Skin of body (tissue), 3 donors: ENCODE measurements at places on chromosomes 2 and 18. TPM values are rescaled to one million over a fixed set of nuclear protein-coding genes. Genes with fewer than 3 reads are reported as not detected.

IL1RN gene
- total RNA-seq = 20.7 TPM

UNC80 gene
- 0.79 TPM for total RNA-seq

IGFBP2 gene
- 80.0 TPM for total RNA-seq

LIMS2 gene
- total RNA-seq = 3.8 TPM

HOXD10 gene
- total RNA-seq = 1.8 TPM

NYAP2 gene
- 0.30 TPM for total RNA-seq

STON1 gene
- 15.7 TPM for total RNA-seq

KHK gene
- total RNA-seq = 1.7 TPM

LRRTM1 gene
- total RNA-seq = 0.10 TPM

RFX8 gene
- 1.2 TPM for total RNA-seq

CHRNG gene
- 1.6 TPM for total RNA-seq

COLEC11 gene
- not detected for total RNA-seq

DNAH6 gene
- 0.30 TPM for total RNA-seq

CPS1 gene
- total RNA-seq = 4.7 TPM

CCDC121 gene
- 6.3 TPM for total RNA-seq

ABCG5 gene
- total RNA-seq = not detected

GPR45 gene
- not detected for total RNA-seq

CNNM3 gene
- total RNA-seq = 6.3 TPM

PTPRM gene
- 46.3 TPM for total RNA-seq

STAT4 gene
- total RNA-seq = 4.3 TPM

BOLL gene
- total RNA-seq = 0.10 TPM

ABCG8 gene
- under 0.01 TPM for total RNA-seq

FAM237A gene
- total RNA-seq = not detected

SCTR gene
- not detected for total RNA-seq

SFT2D3 gene
- total RNA-seq = 5.6 TPM

CDKL4 gene
- total RNA-seq = 2.3 TPM

MEP1B gene
- not detected for total RNA-seq

SERPINB11 gene
- not detected for total RNA-seq

NMS gene
- not detected for total RNA-seq

SIX2 gene
- 0.39 TPM for total RNA-seq

CNRIP1 gene
- total RNA-seq = 15.3 TPM

LYPD6B gene
- 12.3 TPM for total RNA-seq

MALT1 gene
- total RNA-seq = 26.1 TPM

NTSR2 gene
- total RNA-seq = 0.10 TPM

NT5C1B gene
- not detected for total RNA-seq

GNLY gene
- total RNA-seq = not detected

LAMA3 gene
- 60.6 TPM for total RNA-seq

ANKRD62 gene
- not detected for total RNA-seq

LAMA1 gene
- 2.4 TPM for total RNA-seq

YES1 gene
- total RNA-seq = 50.3 TPM

TNP1 gene
- total RNA-seq = not detected

CDH20 gene
- 2.8 TPM for total RNA-seq

OSGEPL1 gene
- total RNA-seq = 10.8 TPM
